ENCODE measurements at places on chromosomes 6 and 20.
A peak's percentile ranks its signal among the peaks of the same experiment; 100 is the strongest.

- DNase-seq = no peak
Observed at GRCh38 chr20:49273696-49274277, 4.1 kb downstream of the ZNFX1 start.

GRCh38 chr6:106751501-106752252 lies 122.3 kb downstream of the QRSL1 start:
- no peak for DNase-seq

GRCh38 chr6:136365776-136366354 lies 76.2 kb upstream of the BCLAF1 start:
- DNase-seq = no peak

GRCh38 chr20:61217848-61218247 lies 34.2 kb upstream of the CDH4 start:
- no peak for DNase-seq

GRCh38 chr20:13333793-13334192 lies 112.7 kb downstream of the ISM1 start:
- no peak for DNase-seq

- DNase-seq = no peak
Observed at GRCh38 chr6:22751223-22751622, 181.9 kb downstream of the HDGFL1 start.

DNA sequence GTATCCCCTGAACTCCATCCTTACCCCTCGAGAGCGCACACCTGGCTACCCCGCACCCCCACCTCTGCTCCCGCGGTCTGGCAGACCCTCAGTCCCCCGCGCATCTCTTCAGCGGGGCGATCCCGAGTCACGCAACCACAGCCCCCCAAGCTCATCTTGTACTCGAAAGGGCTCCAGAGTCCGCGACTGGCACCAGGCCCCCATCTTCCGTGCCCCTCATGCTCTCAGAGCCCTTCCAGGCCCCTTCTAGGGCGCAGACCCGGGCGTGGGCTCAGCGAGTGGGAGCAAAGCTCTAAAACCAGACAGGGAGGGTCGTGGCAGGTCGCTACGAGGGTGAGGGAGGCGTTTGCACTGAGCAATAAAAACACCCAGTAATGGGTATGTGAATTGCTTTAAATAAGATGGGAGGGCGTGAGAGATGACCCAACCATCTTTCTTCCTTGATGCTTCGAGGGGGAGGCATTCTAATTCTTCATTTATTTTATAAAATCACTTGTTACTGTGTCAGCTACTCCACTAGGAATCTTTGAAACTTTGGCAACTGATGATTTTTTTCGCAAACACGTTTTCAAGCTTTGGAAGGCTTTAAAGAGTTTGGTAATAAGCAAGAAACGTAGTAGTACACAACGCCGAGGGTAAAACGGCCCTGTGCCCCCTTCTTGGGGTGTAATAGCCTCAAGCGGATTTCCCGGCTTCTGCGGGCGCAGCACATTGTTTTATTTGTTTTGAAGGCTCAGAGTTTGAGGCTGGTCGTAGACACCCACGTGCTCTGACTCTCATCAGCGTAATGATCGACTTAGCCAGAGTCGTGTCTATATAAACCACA lies 42.6 kb upstream of the SUPT3H start:
- peak; percentile 53 for DNase-seq

DNA sequence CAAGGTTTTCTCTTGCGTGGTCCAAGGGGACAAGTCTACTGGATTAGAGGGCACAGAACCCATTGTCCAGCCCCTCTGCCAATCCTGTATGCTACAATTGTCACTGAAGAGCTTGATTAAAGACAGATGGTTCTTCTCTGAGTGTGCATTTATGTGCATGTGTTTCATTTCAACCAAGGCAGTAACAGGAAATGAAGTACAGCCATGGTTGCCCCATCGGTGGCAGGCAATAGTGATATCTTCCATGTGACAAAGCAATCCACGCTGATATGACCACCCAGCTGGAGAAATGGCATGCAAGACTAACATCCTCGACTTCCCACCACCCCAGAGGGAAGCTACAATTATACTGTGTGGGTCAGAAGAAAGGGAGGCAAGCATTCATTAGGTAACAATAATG lies 85.5 kb downstream of the UNC5CL start:
- DNase-seq = no peak

- DNase-seq = no peak
Observed at GRCh38 chr6:133040094-133040802, 200.9 kb upstream of the EYA4 start.

GRCh38 chr6:162068340-162068739 lies 659.2 kb downstream of the PRKN start:
- no peak for DNase-seq

DNA sequence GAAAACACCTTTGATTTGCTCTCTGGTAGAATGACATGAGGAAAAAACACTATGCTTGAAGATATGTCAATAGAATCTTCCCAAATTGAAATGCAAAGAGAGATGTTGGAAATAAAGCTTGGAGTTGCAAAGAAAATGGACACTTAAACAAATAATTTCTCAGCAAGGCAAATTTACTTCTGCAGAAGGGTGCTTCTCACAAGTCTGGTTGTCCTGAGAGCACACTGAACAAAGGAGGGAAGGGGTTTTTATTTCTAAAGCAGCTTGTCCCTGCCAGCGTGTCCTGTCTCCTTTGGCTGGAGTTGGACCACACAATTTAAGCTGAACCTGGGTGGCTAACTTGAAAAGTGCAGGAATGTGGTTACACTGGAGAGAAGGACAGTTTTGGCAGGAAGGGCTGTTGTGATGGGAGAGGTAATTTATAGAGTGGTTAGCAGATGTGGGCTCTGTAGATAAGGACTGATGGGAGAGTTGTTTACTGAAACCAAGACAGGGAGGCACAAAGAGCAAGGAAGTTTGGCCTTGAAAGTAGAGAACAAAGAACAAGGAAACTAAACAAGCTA lies 454.6 kb upstream of the EYS start:
- no peak for DNase-seq

GRCh38 chr20:10863337-10864060 lies 189.7 kb upstream of the JAG1 start:
- no peak for DNase-seq

GRCh38 chr6:44762496-44762895 lies 375.0 kb downstream of the CDC5L start:
- no peak for DNase-seq

DNA sequence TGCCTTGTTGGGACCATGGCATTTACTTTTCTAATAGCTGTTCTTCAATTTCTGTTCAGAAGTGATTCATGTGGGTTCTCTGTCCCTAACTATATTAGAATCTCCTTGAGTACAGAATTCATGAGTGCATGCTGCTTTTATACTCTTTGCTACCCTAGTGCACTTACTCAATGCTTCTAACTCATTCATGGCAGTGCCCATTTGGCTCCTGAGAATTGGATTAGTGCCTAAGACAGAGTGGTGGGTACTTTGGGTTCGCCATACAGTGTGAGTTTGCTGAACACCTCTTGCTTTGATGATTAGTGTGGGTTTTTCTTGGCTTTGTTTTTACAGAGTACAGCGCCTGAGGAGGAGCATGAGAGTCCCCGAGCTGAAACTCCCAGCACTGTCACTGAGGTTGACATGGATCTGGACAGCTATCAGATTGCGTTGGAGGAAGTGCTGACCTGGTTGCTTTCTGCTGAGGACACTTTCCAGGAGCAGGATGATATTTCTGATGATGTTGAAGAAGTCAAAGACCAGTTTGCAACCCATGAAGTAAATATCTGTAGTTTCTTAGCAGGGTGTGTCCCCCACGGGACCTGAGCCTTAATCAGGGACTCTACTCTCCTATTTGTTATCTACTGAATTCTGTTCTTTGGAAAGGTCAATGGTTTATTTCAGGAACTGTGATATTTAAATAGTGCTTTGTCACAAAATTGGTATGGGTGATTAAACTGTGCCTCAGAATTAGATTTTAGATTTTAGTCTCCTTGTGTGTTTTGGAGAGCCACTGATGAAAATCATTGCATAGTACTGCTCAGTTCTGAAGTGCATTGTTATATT lies 150.7 kb downstream of the UTRN start:
- no peak for DNase-seq

GRCh38 chr6:14702678-14703077 lies 543.2 kb upstream of the JARID2 start:
- no peak for DNase-seq

GRCh38 chr6:55994531-55994930 lies 119.1 kb upstream of the BMP5 start:
- no peak for DNase-seq

GRCh38 chr20:21100578-21101452 lies 5.3 kb downstream of the LINC00237 start:
- no peak for DNase-seq

DNA sequence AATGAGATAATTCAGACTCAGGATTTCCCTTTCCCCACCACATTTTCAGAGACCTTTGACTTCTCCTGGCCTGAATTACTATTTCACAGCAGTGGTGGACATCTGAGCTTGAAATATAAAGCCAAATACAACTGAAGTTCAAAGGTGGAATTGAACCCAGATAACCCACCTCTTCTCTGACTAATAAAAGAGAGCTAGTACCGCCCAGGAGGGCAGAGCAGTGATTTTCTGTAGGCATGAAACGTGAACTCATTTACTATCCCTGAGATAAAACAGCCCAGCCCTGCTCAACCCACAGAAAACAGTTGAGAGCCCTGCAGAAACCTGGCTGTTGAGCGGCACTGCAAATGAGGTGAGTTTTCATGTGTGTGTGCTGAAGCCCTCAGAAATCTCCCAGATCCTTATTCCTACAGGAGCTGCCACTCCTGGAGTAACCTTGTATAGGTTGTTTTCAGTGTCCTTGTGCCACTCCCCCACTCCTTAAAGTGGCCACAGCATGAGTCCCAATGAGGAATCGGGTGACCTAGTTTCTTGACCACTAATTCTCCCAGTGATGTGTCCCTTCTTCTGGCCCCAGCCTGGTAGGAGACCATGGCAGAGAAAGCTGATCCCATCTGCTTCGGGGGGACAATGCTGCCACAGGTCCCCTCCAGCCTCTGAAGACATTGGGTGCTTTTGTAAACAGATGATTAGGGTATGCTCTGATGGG lies 99.2 kb downstream of the NOL4L start:
- DNase-seq = no peak

DNA sequence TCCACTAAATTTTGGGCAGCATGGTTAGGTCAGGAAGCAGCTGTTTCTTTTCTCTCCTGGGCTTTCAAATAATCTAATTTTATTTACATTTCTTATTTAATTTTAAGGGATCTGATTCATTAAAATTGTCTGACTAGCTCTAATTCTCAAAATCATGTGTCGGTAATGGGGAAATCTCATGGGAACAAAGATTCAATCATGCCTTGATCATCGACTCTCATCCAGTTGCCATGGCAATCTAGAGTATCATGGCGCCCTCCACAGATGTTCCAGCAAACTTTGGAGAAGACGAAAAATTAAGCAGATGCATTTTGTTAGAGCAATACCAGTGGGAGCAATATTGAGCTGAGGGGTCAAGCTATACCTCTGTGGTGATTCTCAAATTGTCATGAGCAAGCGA lies 358.0 kb upstream of the CDH4 start:
- DNase-seq = no peak

DNA sequence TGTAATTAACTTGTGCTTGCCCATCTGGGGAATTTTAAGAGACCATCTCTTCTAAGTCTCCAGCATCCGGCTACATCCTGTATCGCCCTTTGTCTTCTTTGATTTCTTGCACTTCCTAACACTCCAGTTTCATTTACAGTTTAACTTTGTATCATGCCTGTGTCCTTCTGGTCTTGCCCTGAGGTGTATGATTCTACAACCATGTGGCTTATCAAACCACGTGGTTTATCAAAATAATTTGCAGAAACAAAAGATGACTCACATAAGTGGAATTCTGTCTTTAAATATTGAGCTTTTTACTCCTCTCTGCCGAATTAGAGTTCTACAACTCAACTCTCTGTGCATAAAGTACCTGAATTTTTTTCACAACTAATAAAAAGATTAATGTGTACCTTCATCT lies 580.7 kb downstream of the KIF16B start:
- DNase-seq = no peak

- DNase-seq = no peak
Observed at GRCh38 chr20:10714236-10714975, 40.6 kb upstream of the JAG1 start.

DNA sequence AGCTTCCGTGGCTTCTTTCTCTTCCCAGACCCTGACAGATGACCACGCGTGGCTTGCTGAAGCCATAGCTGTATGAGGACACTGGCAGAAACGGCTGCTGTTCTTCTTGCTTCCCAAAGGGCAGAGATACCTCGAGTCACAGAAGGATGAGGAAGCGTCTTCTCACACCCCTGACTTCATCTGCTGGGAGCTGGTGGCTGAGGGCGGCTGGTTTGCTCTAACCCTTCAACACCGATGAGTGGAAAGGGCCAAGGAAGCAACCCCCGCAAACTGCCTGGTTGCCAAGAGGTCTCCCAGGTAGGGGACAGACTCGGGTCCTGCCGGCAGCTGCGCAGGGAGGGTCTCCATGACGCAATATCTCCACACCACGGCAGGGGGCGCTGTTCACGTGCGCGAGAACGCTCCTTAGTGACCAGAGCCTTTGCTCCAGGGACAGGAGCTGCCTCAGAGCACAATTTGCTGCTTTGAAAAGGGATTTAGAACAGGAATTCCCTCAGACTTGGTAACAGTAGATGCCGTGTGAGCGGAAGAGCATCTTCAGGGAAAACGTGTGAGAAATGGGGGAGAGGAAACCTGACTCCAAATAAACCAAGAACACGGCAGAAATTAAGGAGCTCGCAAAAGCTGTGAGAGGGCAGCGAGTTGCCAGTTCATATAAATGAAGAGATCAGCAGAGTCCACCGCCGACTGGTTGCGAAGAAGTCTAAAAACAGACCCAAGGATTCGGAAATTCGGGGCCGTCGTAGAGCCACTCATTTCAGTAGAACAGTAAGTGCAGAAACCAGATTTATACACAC lies 80.2 kb downstream of the ERMARD start:
- peak; percentile 62 for DNase-seq

GRCh38 chr6:45185403-45186251 lies 142.5 kb upstream of the RUNX2 start:
- no peak for DNase-seq

DNA sequence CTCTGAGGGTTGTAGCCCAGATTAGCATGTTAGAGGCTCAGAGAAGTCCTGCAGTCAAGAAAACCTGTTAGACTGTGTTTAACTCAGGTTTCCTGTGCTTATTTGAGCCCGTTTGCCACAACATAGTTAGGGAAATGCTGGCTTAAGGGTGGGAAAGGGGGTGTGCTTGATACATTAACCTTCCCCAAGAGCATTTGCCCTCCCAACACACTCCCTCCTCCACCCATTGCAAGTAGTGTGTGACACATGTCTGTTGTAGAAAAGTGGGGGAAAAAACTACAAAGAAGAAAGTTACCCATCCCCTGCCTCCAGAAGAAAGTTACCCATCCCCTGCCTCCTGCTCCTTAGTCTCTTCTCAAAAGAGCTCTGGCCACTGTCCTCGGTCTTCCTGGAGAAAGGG lies 36.8 kb upstream of the MRPS18A start:
- DNase-seq = no peak

- no peak for DNase-seq
Observed at GRCh38 chr6:101826269-101826668, 432.8 kb downstream of the GRIK2 start.

- no peak for DNase-seq
Observed at GRCh38 chr6:142297996-142298753, 3.6 kb upstream of the ADGRG6 start.

DNA sequence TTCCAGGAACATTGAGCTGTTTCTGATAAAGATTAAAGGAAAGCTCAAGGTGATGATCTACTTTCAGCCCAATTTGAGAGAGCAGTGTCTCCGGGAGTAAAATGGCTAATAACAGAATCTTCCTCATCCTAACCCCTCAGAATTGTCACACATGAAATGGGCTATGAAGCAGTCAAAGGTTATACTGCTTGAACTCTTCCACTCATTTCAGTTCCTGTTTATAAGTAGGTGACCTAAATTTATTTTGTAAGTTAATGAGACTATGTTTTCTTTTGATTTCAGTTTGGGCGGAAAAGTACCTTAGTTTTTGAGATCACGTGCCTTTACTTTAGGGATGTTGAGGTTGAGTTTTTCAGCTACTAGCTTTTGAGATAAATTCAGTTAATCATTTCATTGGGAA lies 47.2 kb downstream of the QKI start:
- DNase-seq = no peak

Measured in T-helper 1 cell (primary cell).